ENCODE measurements at places on chromosomes 4 and X. TPM values are rescaled to one million over a fixed set of nuclear protein-coding genes. Genes with fewer than 3 reads are reported as not detected.

Gene RBMXL3
- not detected for total RNA-seq

Gene PASD1
- not detected for total RNA-seq

DNA sequence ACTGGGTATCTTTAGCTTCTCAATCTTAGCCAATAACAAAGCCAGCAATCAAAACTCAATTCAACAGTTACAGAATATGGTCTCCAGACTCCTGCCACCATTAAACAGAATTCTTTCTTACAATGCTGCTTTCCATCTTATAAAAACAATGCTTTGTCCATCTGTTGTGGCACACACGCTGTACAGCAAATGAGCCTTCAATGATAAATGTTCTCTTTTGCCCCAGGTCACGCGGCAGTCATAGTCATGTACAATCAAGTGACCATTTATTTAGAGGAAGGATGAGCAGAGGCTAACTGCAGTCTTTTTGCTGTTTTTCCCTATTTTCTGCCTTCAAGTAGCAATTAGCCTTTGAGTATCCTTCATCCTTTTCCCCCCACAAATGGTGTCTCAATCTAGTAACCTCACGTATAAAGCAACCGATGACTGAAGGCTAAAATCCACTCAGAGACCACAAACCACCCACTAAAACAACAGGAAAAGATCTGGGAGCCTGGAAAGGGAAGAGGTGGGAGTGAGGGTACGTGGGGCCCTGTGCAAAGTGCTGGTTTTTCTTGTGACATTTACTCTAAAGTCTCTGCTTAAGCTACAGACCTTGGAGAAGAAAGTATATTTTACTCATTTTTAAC is 24.4 kb downstream of the TRIM2 start:
- H3K27me3 ChIP-seq = no peaks in the 10 kb centered on the region
- DNase-seq = no peak
- H3K36me3 ChIP-seq = peaks cover 2% of the 10 kb centered on the region

- H3K4me3 ChIP-seq = no peak overlapping the region
- H3K27me3 ChIP-seq = no peaks in the 10 kb centered on the region
- no peak overlapping the region for H3K27ac ChIP-seq
- no peaks in the 10 kb centered on the region for H3K4me1 ChIP-seq
These were observed 93.0 kb downstream of the CENPC start for GRCh38 chr4:67452100-67452845.

DNA sequence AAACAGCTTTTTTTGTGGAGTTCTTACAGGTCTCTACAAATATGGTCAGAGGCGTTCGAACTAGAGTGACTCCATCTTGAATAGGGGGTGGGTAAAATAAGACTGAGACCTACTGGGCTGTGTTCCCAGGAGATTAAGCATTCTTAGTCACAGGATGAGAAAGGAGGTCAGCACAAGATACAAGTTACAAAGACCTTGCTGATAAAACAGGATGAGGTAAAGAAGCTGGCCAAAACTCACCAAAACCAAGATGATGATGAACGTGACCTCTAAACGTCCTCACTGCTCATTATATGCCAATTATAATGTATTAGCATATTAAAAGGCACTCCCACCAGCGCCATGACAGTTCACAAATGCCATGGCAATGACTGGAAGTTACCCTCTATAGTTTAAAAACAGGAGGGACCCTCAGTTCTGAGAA is 42.8 kb upstream of the SPP1 start:
- H3K36me3 ChIP-seq = no peaks in the 10 kb centered on the region
- H3K4me1 ChIP-seq = no peaks in the 10 kb centered on the region
- peaks cover 5% of the 10 kb centered on the region for H3K27me3 ChIP-seq
- no peak for DNase-seq
- no peak overlapping the region for H3K27ac ChIP-seq
- H3K4me3 ChIP-seq = no peak overlapping the region

Gene SLITRK4
- total RNA-seq = not detected

- no peak overlapping the region for H3K4me3 ChIP-seq
- no peak overlapping the region for H3K27ac ChIP-seq
These were observed 236.1 kb downstream of the FBXO8 start for GRCh38 chr4:174047363-174047762.

GRCh38 chrX:42597481-42597880 is 180.5 kb downstream of the PPP1R2C start:
- no peak overlapping the region for H3K4me3 ChIP-seq
- no peaks in the 10 kb centered on the region for H3K4me1 ChIP-seq

DNA sequence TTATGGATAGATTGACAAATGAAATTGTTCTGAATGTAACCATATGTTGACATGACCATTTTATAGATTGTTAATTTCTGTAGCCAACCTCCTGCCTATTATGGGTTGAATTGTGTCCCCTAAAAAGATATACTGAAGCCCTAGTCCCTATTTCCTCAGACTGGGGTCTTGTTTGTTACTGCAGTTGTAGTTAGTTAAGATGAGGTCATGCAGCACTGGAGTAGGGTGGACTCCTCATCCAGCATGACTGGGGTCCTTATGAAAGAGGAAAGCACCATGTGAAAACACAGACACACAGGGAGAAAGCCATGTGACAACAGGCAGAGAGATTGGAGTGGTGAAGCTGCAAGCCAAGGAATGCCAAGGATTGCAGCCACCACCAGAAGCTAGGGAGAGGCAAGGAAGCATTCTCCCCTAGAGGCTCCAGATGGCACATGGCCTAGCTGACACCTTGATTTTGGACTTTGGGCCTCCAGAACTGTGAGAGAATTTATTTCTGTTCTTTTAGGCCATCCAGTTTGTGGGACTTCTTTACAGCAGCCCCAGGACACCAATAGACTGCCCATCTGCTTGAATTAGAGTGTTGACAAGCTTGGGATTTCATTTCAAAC is 14.0 kb downstream of the MTM1 start:
- no peaks in the 10 kb centered on the region for H3K27me3 ChIP-seq
- DNase-seq = no peak
- H3K27ac ChIP-seq = no peak overlapping the region
- H3K4me1 ChIP-seq = no peaks in the 10 kb centered on the region
- H3K4me3 ChIP-seq = no peak overlapping the region

DNA sequence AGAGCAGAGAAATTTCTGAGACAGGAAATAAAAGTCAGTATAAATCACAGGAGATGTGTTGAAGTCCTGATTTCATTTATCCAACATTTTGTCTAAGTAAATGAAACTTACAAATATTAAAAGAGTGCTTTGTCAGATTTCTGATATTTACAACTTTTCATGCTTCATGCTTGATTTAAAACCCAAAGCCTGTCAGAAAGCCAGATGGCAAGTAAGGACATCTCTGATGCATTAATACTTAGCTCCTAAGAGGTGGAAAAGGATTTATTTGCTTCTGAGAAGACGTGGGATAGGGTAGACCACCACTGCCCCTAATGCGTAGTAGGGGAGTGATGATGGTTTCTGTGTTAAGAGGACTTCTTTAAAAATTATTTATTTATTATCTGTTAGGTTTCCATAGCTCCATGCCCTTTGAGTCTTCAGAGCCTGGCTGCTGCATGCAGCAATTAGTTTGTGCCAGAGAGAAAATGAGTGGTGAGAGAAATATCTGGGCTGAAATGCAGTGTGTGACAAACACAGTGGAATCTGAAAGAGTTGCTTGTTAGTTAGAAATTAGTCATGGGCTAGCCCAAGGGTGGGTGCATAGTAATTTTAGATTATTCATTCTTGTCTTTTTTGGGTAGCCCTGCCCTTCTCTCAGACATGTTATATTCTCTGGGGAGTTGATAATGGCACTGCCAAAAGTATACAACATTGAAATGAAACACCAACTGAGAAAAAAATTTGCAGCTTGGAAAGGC is 333.8 kb downstream of the C4orf33 start:
- DNase-seq = peak; percentile 49
- peak overlapping the region; percentile 57 for H3K4me3 ChIP-seq
- H3K27ac ChIP-seq = peak overlapping the region; percentile 97
- H3K27me3 ChIP-seq = no peaks in the 10 kb centered on the region

Gene DUSP9
- not detected for total RNA-seq

DNA sequence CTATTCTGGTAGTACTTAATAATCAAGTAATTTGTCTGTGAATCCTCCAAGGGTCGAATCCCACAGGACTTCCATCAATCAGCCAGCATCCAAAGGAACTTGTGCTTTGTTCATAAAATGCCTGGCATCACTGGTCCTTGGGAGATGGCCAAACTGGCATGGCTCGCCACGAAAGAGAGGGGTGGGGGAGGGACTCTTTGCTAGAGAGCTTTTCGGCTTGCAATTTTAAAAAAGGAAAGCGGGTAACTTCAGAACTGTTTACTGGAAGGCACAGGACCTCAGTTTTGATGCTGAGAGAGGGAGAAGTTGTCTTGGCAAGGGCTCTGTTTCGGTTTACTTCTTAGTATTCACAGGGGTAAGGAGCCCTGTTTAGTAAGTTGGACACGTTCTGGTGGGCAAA is 79.4 kb upstream of the FHL1 start:
- no peak for DNase-seq
- peaks cover 10% of the 10 kb centered on the region for H3K4me1 ChIP-seq
- H3K36me3 ChIP-seq = no peaks in the 10 kb centered on the region
- H3K4me3 ChIP-seq = no peak overlapping the region

- H3K36me3 ChIP-seq = no peaks in the 10 kb centered on the region
- H3K4me1 ChIP-seq = no peaks in the 10 kb centered on the region
- no peak for DNase-seq
- H3K27me3 ChIP-seq = no peaks in the 10 kb centered on the region
- no peak overlapping the region for H3K4me3 ChIP-seq
These were observed 8.5 kb downstream of the RAPGEF2 start for GRCh38 chr4:159111416-159111815.

Gene SERTM2
- 0.04 TPM for total RNA-seq

Gene SLC16A2
- 46.0 TPM for total RNA-seq

DNA sequence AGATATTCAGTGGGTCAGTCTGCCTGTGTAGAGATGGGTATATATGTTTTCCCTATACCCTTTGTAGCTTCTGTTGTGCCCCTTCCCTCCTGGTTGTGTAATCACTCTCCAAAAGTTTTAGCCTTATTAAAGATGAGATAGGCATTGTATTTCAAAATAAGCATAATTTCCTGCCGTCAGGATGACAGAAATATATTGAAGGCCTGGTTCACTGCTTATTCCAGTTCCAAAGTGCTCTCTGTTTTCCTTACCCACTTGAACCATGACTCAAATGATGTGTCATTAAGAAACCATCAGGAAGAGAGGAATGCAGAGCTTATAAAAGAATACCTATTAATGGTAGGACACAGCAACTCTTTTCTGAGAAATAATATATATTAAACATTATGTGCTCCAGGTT is 178.5 kb downstream of the GABRB1 start:
- H3K4me1 ChIP-seq = no peaks in the 10 kb centered on the region
- no peak for DNase-seq
- no peak overlapping the region for H3K4me3 ChIP-seq
- H3K27ac ChIP-seq = no peak overlapping the region
- H3K27me3 ChIP-seq = no peaks in the 10 kb centered on the region

- H3K27ac ChIP-seq = no peak overlapping the region
- no peak overlapping the region for H3K4me3 ChIP-seq
- no peaks in the 10 kb centered on the region for H3K4me1 ChIP-seq
- no peaks in the 10 kb centered on the region for H3K36me3 ChIP-seq
- no peak for DNase-seq
- peaks cover 3% of the 10 kb centered on the region for H3K27me3 ChIP-seq
These were observed 9.2 kb downstream of the RAI2 start for GRCh38 chrX:17851874-17852273.

Gene MSANTD1
- 0.08 TPM for total RNA-seq

Gene FSTL5
- total RNA-seq = not detected

DNA sequence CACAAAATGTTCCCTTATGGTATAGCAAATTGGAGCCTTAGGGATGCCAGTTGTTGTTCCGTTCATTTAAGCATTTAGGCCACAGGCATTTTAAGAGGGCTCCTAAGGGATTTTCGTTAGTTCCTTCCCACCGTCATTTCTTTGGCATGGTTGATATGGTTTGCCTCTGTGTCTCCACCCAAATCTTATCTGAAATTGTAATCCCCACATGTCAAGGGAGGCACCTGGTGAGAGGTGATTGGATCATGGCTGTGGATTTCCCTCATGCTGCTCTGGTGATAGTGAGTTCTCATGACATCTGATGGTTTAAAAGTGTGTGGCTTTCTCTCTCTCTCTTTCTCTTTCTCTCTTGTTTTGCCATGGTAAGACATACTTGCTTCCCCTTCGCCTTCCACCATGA is 104.1 kb downstream of the ASB9 start:
- peaks cover 44% of the 10 kb centered on the region for H3K4me1 ChIP-seq
- no peaks in the 10 kb centered on the region for H3K36me3 ChIP-seq
- no peaks in the 10 kb centered on the region for H3K27me3 ChIP-seq
- peak overlapping the region; percentile 89 for H3K27ac ChIP-seq
- DNase-seq = peak; percentile 90
- H3K4me3 ChIP-seq = peak overlapping the region; percentile 34

- no peak overlapping the region for H3K4me3 ChIP-seq
- H3K36me3 ChIP-seq = no peaks in the 10 kb centered on the region
- H3K4me1 ChIP-seq = 0 out of 2 replicates have a peak, but pooled peaks cover 3% of the 10 kb centered on the region
- DNase-seq = peak; percentile 13
- H3K27ac ChIP-seq = no peak overlapping the region
These were observed 247.9 kb upstream of the EPHA5 start for GRCh38 chr4:65918212-65918611.

GRCh38 chrX:29136904-29137303 is 549.7 kb downstream of the IL1RAPL1 start:
- no peaks in the 10 kb centered on the region for H3K4me1 ChIP-seq
- no peak overlapping the region for H3K27ac ChIP-seq
- H3K27me3 ChIP-seq = no peaks in the 10 kb centered on the region
- no peak overlapping the region for H3K4me3 ChIP-seq
- DNase-seq = no peak

DNA sequence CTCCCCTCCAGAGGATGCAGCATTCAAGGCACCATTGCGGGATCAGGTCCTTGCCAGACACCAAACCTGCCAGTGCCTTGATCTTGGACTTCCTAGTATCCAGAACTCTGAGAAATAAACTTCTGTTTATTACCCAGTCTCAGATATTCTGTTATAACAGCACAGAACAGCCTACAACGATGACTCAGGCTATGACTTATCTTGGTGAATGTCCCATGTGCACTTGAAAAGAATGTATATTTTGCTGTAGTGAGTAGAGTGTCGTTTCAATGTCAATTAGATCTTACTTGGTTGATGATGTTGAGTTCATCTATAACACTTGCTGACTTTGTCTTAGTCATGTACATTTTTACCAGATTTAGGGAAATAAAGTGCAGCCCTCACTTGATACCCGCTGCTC is 34.5 kb upstream of the PGRMC1 start:
- H3K4me1 ChIP-seq = no peaks in the 10 kb centered on the region
- H3K4me3 ChIP-seq = no peak overlapping the region
- no peaks in the 10 kb centered on the region for H3K27me3 ChIP-seq
- DNase-seq = no peak
- H3K27ac ChIP-seq = no peak overlapping the region

- H3K4me3 ChIP-seq = no peak overlapping the region
- no peaks in the 10 kb centered on the region for H3K36me3 ChIP-seq
- no peak for DNase-seq
- H3K27ac ChIP-seq = no peak overlapping the region
- peaks cover 3% of the 10 kb centered on the region for H3K4me1 ChIP-seq
- no peaks in the 10 kb centered on the region for H3K27me3 ChIP-seq
These were observed 13.9 kb downstream of the FTSJ1 start for GRCh38 chrX:48489892-48490291.

Measured in SJCRH30 (cell line).